Activated naive CD4-positive, alpha-beta T cell treated with Interleukin-2 at 50 U/mL for 16 hours (primary cell): ENCODE measurements at places on chromosomes 5 and 9.

DNA sequence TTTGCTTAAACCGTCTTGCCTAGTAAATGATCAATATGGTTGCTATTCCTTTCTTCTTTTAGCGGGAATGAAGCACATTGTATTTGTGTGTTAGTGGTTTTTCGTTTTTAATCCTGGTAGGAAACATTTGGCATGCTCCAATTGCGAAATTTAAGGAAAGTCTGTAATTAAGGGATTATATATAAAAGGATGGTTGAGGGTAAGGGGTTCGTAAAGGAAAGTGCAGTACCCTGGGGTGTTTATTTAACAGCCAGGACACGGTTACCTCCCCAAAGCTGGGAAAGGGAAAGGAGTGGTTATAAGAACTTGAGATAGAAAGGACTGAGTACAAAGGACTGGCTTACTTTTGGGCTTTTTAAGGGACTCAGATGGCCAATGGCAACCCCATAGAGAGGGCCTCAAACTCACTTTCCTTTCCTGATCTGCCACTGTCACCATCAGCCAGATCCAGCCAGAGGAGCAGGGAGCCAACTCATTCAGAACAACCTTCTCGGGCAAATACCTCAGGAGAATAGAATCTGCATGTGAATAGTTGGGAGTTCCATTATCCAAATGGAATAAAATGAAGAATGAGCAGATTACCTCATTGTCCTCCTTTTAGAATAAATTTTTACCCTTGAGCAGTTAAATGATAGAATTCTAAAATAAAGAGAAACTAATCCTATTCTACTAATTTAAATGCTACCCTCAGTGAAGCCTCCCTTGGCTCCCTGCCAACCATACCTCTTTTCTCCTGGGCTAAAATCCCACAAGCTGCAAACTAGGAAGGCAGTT, 117.7 kb downstream of the SNCAIP start:
- DNase-seq, result no peak

GRCh38 chr9:110499608-110500007, 79.9 kb downstream of the SVEP1 start:
- DNase-seq, result no peak

GRCh38 chr9:131214286-131214856, 61.9 kb downstream of the FAM78A start:
- no peak for DNase-seq

DNA sequence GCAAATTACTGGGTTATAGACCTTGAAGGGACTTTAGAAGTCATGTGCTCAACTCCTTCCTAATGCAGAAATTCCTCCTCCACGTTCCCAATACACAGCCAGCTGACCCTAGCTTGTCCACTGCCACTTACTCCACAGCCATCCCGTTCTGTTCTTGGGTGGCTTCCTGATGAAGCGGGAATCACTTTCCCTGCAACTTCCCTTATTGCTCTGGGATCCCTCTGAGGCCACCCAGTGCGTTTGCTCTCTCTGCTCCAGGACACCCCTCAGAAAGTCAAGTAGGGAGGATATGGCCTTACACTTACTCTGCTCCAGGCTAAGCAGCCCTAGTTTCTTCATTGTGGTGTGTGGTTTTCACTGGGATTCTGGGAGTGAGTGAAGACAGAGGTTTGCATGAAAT, 55.5 kb downstream of the GALNT12 start:
- no peak for DNase-seq

DNA sequence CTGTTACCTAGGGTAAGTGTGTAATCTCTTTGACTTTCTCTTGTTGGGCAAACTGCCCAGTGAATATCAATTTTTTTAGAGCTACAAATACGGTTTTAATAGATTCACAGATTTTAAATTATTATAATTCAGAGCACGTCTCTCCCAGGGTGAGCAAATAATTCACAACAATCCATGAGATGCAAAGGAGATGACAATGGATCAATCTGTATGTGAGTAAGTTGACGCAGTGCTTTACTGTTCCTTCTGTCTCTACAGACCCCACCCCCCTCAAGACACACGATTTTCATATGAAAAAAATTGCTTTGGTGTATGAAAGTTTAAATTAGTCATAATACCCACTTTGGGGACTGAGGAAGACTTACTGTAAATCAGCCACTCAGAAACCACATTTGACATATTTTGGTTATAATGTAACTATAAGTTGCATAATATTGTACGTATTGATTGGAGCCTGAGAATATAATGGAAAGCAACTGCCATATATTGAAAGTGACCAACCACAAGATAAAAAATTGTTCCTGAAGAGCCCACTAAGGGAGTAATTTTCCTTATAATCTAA, 201.7 kb downstream of the BNC2 start:
- no peak for DNase-seq

DNA sequence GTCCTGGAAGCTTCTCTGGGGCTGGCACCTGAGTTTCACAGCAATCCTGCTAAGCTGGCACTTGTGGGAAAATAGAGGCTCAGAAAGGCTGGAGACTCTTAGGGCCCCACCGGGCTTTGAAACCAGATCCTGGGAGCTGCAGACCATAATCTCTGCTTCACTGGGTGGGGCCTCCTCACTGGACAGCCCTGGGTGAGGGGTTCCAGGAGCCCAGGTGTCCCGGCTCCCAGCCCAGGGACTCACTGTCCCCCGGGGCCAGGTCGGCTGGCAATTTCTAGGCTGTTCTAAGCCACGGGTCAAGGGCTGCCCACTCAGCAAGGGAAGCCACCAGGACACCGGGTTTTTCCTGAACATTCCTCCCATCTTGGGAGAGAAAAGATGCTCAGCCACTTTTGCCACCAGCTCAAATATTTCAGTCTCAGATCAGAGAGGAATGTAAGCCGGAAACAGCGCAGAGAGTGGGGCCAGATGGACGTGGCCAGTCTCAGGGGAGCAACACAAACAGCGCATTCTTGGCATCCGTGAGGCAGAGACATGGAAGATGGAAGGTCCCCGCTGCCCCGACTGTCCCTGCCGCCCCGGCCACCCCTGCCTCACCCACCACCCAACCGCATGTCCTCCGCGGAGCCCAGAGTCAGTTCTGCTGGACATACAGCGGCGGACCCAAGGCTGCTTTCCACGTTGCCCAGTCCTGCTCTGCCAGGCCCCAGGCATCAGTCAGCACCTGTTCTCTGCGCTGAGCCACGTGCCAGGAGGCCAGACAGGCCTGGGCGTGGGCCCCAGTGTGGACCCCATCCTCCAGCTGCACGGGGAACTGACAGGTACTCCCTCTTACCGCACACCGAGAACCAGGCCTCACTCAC, 72.6 kb downstream of the VAV2 start:
- DNase-seq, result no peak

DNA sequence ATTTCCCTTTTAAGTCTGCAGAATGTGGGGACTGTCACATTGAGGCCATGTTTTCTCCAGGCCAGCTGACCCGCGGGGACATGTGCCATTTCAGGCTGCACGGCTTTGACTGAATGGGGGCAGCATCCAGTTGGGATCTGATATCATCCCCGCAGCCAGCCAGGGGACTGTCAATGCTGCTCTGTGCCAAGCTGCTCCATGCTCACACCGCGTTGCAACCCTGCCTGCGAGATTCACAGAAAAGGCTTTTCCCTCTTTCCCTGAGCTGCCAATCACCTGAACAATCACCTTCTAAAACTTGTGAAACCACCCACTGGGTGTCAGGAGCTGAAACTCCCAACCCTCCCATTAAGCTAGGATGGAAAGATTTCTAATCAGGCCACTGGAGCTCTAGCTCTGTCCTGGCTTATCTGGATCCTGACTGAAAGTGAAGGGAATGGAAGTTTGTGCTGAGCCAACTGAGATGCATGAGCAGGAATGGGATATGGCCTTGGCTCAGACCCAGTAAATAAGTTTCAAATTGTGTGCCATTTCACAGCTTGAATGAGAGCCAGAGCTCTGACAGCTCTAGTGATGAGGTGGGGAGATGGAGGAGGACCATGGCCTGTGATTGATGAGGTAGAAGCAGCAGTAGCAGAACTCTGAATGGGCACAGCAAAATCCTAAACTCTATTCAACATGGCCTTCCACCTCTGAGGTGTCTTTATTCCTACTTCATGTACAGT, 34.5 kb upstream of the ZNF366 start:
- no peak for DNase-seq
